NCI-H187 (cell line): ENCODE measurements at places on chromosomes 16 and 17.

DNA sequence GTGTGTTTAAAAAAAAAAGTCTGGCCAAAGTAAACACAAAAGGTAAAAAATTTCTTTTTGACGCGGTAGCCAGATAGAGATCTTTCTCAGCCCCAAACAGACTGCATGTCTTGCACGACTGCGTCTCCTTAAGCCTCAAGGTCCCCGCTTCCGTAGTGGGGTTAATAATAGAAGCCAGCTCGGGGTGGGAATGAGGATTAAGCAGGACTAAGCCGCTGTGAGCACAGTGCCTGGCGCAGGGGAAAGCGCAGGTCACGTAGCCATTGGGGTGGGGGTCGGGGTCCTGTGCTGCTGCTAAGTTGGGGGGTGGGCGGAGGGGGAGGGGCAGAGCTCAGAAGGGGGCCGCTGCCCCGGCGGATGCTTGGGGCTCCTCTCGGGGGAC, 521 bp downstream of the GGA2 start:
- no peak for DNase-seq

GRCh38 chr17:75032720-75033280, 14.0 kb downstream of the ATP5PD start:
- DNase-seq, result peak; percentile 59

GRCh38 chr17:46192439-46193150, 634 bp downstream of the KANSL1 start:
- DNase-seq, result peak; percentile 11

DNA sequence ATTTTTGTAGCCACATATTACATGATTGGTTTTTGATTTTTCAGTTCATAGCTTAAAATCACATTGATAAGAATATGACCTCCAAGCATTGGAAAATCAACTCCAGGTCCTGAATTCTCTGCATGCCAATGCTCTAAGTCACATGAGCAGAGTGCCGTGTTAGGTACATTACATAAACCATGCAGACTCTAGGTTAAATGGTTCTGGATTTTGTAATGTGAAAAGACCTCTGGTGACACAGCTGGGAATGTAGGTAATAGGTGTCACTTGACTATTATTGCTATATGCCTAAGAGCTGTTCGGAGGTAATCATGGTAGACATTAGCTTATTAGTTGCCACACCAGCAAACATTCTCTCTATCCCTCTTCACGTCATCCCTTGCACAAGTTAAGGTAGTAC, 231.1 kb upstream of the SALL1 start:
- DNase-seq, result no peak

- no peak for DNase-seq
These were observed 630.2 kb downstream of the WWOX start for GRCh38 chr16:78729687-78730086.

DNA sequence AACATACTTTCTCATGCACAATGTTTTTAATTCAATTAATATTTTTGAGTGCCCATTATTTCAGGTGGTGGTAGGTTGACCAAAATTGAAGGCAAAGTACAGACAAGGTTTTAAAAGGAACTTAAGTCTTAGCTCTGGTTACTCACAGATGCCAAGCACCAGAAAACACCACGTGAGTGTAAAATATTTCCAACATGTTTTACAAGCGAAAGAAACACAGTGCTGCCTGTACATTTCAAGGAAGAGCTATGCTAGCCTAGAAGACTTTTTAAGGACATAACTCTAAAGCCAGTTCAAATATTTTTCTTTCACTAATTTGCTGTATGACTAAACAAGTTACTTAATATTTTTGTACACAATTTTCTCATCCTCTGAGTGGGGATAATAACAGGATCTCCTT, 736.4 kb upstream of the GOT2 start:
- DNase-seq, result no peak

DNA sequence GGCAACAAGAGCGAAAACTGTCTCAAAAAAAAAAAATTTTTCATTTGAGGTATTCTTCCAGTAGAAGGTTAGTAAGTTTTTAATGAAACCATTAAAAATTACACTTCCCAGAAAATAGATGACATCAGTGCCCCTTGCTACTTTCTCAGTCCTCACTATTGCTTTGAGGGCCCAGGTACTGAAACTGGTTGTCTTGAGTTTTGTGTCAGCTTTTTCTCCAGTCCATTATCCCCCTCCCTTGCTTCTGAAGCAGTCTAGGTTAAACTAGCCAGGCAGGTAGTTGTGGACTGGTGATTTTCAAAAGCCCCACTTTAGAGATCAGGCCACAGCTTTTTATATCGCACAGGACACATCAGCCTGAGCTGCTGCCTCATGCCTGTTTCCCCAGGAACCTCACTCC, 10.9 kb downstream of the SMCR8 start:
- DNase-seq, result no peak

DNA sequence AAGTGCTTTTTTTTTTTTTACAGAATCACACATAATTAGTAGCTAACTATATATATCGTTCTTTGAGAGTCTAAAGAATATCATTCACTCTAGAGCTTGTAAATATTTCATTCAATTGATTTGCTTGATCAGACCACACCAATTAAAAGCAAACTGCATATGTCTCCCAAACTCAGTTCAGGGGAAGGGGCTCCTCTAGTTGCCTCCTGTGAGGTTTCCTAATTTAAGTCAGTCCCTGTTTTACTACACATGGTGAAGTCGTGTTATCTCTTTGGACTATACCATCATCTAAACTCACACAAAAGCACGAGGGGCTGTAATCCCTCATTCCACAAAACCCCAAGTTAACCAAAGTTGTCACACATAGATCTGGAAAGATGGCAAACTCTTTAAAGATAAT, 11.7 kb downstream of the NACA2 start:
- DNase-seq, result no peak

- DNase-seq, result no peak
These were observed 2.8 kb downstream of the MARVELD3 start for GRCh38 chr16:71628810-71629209.

DNA sequence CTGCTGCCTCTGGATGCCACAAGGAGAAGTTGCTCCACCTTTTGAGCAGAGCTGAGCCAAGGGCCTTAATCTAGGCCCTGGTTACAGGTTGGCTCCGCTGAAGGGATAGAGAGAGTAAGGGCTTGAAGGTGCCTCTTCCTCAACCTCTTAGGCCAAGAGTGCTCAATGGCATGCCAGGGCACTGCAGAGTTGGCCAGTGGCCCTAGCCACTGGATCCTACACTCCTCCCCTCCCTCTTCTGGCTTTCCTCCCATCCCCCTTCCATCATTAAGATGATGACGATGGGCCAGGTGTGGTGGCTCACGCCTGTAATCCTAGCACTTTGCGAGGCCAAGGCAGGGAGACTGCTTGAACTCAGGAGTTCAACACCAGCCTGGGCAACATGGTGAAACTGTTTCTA, 50.5 kb downstream of the MYO18A start:
- DNase-seq, result no peak

- no peak for DNase-seq
These were observed 70.5 kb upstream of the CHMP6 start for GRCh38 chr17:80921159-80921558.

DNA sequence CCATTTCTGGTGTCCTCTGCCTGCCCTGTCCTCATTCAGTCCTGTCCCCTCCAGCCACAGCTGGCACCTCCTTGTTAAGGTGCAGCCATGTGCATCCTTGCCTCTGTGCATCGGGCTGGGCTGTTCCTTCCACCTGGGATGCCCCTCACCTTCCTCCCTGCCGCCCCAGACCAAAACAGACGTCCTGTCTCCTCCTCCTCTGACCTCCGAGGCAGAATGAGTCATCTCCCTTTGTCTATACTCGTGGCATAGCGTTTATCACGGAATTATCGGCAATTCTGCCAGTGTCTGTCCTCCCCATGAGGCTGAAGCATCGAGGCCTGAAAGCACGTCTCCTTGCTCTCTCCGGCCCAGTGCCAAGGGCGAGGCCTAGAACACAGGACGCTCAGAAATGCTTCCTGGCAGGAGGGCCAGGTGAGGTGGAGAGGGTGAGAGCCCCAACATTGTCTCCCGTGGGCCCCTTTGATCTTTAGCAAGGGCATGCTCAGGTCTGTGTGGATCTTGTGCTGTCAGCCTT, 4.6 kb downstream of the RAI1 start:
- no peak for DNase-seq

GRCh38 chr16:24440306-24440705, 99.1 kb upstream of the RBBP6 start:
- DNase-seq, result no peak

GRCh38 chr17:28812748-28813377, 29.7 kb downstream of the FAM222B start:
- DNase-seq, result peak; percentile 81

- DNase-seq, result no peak
These were observed 152.0 kb downstream of the KCNJ12 start for GRCh38 chr17:21528031-21528695.

- no peak for DNase-seq
These were observed 21.6 kb upstream of the QRICH2 start for GRCh38 chr17:76329664-76330063.

DNA sequence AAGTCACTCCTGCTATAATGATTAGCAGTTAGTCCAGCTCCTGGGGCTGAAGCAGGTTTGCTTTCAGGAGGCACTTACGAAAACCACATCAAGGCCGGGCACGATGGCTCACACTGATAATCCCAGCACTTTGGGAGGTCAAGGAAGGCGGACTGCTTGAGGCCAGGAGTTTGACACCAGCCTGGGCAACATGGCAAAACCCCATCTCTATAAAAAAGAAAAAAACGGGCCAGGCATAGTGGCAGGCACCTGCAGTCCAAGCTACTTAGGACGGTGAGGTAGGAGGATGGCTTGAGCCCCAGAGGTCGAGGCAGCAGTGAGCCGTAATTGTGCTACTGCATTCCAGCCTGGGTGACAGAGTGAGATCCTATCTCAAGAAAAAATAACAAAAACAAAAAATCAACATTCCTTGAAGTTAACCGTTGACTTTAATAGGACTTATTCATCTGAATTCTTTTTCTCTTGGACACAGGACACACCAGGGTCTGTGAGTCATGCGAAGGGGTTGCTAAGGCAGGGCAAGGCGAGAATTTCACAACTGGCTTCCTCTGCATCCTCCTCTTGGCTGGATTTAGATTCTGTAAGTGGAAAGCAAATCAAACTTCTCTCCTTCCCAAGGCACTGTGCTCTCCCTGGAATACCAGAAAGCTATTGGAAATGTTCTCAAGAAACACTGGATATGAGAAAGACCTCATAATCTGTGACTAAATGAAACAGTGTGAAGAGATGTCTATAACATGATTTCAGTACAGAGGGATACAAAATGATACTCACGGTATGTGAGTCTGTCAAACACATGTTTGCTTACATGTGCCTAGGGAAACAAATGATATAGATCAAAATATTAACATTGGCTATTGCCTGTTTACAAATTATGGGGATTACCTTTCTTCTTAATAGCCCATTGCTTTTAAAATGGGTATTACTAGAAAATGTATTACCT, 99.5 kb downstream of the SYCE1L start:
- DNase-seq, result no peak

- no peak for DNase-seq
These were observed 44.1 kb downstream of the TBX4 start for GRCh38 chr17:61496174-61496956.

- DNase-seq, result no peak
These were observed 891 bp downstream of the CORO1A start for GRCh38 chr16:30184096-30184890.

GRCh38 chr16:87380881-87381280, 2.7 kb downstream of the FBXO31 start:
- DNase-seq, result no peak

- DNase-seq, result no peak
These were observed 43.7 kb upstream of the STH start for GRCh38 chr17:45955326-45955725.

GRCh38 chr17:14935845-14936485, 329.2 kb downstream of the PMP22 start:
- DNase-seq, result no peak

- no peak for DNase-seq
These were observed 10.2 kb downstream of the COTL1 start for GRCh38 chr16:84607694-84608093.

DNA sequence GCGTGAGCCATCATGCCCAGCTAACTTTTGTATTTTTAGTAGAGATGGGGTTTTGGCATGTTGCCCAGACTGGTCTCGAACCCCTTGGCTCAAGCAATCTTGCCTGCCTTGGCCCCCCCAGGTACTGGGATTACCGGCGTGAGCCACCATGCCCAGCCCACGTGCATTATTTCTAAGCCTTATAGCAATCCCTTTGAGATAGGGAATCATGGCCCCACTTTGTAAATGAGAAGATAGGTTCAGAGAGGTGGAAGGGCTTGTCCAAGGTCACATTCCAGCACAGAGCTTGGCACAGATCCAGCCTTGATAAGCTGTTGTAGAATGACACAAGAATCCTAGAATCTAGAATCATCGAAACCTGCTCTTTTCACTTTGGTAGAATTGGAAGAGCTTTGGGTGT, 4.2 kb upstream of the PYCARD start:
- DNase-seq, result no peak

DNA sequence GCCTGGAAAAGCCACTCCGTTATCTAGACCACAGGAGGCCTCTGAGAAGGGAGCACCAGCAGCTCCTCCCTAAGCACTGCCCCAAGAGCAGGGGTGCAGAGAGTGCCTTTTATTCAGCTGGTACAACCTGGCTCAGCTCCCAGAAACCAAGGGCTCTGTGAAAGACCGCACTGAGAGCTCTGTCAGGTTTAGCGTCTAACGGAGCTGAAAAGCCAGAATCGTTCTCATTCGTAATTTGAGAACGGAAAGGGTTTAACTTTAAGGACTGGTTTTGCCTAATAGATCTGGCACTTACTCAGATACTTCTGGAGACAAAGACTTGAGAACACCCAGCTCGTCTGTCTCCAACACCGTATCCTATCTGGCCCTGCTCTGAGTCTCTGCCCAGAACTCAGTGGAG, 13.5 kb downstream of the MPG start:
- DNase-seq, result peak; percentile 76

DNA sequence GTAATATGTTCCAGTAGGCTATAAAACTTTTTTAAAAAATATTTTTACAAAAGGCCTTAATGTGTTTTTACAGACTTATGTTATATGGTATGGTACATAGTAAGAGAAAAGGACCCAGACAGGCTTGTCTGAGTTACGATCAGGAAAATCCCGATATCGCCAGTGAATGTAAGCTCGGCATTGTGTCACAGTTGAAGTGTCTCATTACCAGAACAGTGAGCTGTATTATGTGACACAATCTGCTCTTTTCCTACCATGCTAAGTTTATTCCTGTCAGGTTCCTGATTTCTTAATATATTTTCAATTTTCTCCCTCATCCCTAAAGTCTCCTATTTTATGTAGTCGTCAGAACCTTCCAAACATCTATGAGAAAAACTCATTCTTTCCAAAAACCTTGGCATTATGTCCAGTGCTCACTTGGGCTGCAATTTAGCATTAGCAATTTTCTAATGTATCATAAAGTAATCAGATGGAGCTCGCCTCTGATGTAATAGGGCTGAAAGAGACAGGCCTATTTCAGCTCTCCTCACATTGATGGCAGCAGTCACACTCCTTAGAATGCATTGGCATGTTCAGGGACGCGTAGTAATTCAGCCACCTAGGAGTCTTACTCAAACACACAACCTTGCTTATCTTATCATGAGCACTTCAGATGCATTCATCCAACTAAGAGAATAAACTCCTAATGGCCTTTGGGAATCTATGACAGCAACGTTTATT, 147.6 kb upstream of the NOG start:
- DNase-seq, result no peak

- DNase-seq, result no peak
These were observed 84.8 kb downstream of the GLG1 start for GRCh38 chr16:74522160-74522559.

GRCh38 chr17:79677646-79678045, 53.1 kb upstream of the ENPP7 start:
- no peak for DNase-seq
